ENCODE measurements at places on chromosomes 4 and X.

GRCh38 chr4:59068722-59069418 is 1958.7 kb upstream of the IGFBP7 start:
- no peak for DNase-seq

- DNase-seq, result no peak
Observed at GRCh38 chr4:19728773-19729172, 522.9 kb upstream of the SLIT2 start.

DNA sequence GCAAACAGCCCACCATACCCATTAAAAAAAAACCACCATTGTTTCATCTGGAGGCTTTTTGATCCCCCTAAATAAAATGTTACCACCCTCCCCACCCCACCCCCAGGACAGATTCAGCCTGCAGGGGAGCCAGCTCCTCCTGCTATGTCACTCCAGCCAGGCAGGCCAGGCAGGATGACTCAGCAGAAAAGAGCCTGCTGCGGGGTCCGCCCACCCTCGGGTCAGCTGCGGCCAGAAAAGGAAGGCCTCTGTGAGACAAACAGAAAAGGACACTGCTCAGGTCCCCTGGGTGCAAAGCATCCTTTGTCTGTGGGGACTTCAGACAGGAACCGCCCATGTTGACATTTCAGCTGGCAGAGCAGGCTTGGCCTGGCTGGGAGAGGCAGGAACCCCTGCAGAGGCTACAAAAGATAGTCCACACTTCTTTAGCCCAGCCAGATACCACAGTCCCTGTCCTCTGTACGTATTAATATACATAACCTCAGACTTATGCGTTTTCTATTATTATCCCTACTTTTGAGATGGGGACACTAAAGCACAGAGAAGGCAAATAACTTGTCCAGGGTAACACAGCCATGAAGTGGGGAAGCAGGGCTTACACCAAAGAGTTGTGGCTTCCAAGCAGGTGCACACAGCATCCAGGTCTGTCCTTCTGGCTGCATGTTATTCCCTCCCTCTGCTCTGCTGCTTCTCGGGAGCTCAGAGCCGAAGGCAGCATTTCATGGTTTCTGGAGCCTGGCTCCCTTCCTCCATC is 147.7 kb downstream of the CPEB2 start:
- DNase-seq, result no peak

- no peak for DNase-seq
Observed at GRCh38 chr4:26432419-26432818, 57.9 kb downstream of the CCKAR start.

- DNase-seq, result no peak
Observed at GRCh38 chrX:50978920-50979682, 68.6 kb downstream of the BMP15 start.

DNA sequence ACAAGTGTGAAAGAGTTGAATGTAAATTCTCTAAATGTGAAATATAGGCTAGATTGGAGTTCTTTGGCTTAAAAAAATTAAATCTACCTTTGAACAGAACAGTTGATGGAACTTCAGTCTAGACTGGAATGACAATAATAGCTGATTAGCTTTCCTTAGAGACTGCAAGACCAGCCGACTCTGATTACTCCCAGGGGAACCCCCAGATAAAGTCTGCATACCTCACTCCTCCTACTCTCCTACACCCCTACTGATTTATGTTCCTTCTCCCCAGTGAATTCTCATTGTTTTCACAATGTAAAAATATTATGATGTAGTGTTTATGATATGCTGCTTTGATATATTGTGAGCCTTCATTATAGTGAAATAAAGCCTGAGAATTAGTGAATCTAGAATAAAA is 241.3 kb downstream of the CFAP299 start:
- DNase-seq, result no peak

DNA sequence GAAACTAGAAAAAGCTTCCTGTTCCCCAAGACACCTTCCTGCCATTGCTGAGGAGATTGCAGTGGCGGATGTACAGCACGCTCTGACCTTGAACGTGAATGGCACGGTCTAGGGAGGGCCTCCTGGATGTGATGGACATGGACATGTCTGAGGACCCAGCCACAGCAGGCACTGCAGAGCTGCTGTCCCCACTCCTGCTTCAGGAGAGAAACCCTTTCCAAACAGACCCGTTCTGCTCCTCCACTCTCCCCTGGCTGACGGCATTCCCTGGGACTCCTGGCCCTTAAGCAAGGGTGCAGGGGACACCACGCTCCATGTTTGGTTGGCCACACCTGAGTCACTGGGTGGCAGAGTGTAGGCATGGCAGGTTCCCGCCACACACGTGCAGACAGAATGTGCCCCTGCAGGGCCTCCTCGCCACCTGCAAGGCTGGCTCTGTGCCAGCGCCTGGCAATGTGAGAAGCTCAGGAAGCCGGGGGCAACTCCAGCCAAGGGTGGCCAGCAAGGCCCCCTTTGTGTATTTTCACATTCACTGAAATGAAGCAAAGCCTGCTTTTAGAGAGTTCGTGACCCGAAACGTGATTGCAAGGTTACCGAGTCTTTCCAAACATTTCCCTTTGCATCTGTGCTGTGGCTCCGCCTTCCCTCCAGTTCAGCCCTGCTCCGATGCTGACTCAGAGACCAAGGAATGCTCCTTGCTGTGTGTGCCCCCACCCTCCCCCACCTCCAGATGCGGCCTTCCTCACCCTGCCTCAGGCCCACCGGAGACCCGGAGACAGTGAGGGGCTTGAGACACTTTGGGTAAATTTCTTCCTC is 46.1 kb downstream of the HTRA3 start:
- DNase-seq, result no peak

- no peak for DNase-seq
Observed at GRCh38 chr4:151657896-151658295, 102.9 kb downstream of the GATB start.

DNA sequence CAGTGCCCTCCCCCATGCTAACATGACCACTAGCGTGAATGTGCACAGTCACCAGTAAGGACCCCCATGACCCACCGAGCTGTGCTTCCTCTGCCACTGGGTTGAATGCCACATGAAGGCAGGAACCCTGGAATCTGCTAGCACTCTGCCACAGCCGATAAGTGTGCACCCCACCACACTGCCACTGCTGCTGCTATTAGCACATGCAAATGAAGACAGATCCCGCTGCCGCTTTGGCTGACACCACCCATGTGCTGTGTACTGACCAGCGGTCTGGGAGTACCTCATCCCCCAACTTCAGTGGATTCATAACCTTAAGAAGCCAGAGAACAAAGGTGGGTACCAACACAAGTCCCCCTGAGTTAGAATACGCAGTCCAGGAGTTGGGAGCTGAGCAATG is 200.9 kb upstream of the ARHGEF9 start:
- DNase-seq, result no peak

DNA sequence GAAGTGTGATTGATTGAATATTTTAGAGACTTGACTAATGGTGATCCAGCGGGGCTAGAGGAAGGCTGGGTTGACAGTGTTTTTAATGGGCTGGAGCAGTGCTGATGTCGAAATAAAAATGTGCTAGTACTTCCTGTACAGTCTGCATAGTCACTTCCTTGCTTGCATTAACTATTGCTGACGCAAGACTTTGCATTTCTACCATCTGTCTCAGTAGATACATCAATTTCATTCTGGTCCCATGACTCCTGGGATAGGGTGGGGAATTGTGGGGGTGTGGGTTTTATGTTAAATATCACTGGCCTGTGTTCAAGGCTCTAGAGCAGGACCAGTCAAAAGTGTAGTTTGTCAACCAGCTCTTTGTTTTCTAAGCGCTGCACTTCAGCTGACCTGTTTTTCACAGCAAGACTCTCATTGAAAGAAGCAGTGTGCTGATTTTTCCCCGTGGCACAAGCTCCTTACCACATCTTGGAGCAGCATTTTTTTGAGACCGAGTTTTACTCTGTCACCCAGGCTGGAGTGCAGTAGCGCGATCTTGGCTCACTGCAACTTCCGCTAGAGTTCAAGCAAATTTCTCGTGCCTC is 35.2 kb upstream of the PHEX start:
- no peak for DNase-seq

GRCh38 chrX:138411048-138411447 is 300.5 kb downstream of the FGF13 start:
- no peak for DNase-seq

DNA sequence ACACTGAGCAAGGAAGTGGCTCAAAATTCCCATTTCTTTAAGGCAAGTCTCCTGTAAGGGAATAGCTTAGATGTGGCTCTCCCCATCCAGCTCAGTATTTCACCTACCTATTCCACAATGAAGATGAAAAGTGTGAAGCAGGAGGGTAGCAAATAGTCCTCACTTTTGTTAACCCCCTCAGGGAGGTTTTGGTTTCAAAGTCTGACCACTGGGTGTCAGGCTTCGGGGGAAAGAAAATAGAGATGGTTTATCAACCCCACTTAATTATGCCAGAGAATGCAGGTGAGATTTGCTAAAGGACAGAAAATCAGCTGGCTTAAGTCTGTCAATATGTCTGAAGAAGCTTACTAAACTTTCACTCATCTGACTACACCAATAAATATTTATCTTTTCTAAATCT is 69.5 kb downstream of the DHX15 start:
- no peak for DNase-seq

- no peak for DNase-seq
Observed at GRCh38 chr4:173752610-173753230, 222.7 kb upstream of the HAND2 start.

DNA sequence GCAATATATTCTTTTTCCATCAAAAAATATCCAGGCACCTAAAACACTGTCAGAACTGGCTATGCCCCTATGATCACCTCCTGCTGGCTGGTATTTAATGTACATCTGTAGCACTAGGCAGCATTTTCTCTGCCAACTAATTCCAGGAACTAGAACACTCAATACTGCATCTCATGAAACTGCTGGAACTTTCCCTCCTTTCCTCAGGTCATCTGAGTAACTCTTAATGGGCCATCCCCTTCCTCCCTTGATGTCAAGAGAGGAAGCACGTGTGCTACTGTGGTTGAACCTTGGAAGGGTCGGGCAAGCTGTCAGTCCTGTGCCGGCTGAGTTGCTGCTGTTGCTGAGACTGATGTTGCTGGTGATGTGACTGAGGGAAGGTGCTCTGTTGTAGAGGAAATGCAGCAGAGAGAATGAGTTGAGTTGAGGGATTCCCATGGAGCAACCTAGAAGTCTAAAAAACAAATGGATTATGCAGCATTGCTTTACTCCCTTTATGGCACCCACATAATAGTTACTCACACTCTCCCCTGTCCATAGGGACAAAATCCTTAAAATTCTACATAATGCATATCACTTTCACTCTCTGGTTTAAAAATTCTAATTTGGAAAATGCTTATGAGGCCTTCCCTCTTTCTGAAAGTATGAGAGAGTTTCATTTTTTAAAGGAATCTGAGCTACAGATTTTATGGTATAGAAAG is 39.5 kb downstream of the TMEM165 start:
- DNase-seq, result no peak

DNA sequence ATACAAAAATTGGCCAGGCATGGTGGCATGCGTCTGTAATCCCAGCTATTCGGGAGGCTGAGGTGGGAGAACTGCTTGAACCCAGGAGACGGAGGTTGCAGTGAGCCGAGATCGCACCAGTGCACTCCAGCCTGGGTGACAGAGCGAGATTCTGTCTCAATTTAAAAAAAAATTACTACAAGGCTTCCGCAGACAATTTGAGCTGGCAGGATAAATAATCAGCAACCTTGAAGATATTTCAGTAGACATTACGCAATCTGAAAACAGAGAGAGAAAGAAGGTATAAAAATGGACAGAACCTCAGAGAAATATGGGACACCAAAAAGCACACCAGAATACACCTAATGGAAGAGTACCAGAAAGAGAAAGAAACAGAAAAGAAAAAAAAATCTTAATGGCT is 25.3 kb downstream of the HS6ST2 start:
- no peak for DNase-seq

DNA sequence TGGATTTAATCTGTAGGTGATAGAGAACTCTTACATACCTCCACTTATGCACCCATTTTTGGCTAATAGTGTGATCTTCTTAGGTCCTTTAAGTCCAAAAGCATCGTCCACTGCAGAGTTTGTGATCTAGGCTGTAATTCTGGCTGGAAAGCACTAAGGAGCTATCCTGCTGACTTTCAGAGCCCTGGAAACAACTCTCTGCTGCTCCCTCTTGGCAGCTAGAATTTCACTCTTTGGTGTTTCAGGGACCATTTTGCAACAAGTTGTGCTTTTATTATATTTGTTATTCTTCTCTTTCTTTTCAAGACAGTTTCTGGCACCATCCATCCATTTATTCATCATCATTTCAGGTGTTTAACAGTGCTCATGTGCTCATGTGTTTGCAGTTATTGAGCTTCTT is 130.0 kb downstream of the RBM46 start:
- DNase-seq, result no peak

DNA sequence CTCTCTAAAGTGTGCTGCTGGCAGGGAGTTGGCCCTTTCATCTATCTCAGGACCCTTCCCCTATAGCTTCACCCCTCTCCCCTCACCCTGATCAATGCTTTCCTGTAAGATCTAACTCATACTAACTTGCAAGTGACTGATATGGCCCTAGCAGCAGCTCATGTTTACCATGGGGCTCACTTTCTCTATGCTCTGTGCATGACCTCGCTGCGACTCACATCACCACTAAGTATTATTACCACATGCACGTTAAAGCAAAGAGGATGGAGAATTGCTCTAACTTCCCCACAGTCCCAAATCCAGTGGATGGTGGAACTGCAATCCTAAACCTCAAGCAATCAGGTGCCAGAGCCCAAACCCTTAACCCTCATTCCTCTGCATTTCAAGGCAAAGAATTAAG is 626.6 kb downstream of the MID1IP1 start:
- no peak for DNase-seq

DNA sequence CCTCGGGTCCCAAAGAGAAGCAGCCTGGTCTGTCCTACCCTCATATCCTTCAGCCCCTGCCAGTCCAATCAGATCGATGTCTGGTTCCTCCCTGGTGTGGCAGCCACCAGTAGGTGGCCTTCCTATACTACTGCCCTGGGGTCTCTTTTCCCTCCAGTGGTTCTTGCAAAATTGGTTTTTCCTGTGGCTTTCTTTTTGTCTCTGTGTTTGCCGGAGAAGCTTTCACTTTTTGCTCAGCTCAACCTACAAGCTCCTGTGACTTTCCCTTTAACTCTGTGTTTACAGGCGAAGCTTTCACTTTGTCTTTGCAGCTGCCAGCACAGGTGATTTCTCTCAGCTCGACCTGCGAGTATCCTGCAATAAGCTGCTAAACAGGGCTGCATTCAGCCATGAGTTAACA is 46.8 kb downstream of the UGT2A3 start:
- no peak for DNase-seq

Data from stimulated activated CD8-positive, alpha-beta memory T cell treated with anti-CD3 and anti-CD28 coated beads, Interleukin-7, amount 100 ng/mL, for 1 hour (primary cell).